ENCODE measurements at places on chromosomes 12 and 14.

DNA sequence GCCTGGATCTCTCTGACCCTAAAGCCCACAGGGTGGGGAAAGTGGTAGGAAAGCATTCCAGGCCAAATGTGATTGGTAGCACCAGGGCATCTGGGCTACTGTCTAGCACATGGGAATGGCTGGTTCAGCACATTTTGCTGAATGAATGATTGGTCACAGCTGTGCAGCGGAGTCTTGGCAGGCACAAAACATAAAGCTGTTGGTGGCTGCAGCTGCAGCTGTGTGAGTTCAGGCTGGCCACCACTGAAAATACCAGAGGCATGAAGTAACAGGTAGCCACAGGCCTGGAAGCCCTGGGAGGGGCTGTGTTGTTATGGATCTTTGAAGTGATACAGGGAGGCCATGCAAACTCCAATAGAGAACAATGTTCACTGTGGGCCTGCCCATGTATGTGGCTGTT lies 72.7 kb downstream of the MYRFL start:
- no peak for DNase-seq

- no peak for DNase-seq
Observed at GRCh38 chr14:104680806-104681688, 8.4 kb upstream of the INF2 start.

GRCh38 chr12:118430516-118430915 lies 54.2 kb downstream of the SUDS3 start:
- DNase-seq, result no peak

- no peak for DNase-seq
Observed at GRCh38 chr12:49905718-49906314, 2.1 kb upstream of the FAIM2 start.

DNA sequence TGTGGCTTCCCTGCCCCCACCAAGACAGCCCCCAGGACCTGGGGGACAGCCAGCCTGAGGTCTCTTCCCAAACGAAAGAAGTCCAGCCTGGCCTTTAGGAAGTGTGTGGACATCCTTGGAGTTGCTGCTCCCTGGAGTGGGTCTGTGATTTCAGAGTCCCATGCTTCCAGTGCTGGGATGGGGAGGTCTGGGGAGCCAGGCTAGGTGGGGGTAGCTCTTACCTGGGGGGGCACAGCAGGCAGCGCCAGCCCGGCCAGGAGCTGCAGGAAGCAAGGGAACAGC lies 509 bp downstream of the PGF start:
- DNase-seq, result no peak

DNA sequence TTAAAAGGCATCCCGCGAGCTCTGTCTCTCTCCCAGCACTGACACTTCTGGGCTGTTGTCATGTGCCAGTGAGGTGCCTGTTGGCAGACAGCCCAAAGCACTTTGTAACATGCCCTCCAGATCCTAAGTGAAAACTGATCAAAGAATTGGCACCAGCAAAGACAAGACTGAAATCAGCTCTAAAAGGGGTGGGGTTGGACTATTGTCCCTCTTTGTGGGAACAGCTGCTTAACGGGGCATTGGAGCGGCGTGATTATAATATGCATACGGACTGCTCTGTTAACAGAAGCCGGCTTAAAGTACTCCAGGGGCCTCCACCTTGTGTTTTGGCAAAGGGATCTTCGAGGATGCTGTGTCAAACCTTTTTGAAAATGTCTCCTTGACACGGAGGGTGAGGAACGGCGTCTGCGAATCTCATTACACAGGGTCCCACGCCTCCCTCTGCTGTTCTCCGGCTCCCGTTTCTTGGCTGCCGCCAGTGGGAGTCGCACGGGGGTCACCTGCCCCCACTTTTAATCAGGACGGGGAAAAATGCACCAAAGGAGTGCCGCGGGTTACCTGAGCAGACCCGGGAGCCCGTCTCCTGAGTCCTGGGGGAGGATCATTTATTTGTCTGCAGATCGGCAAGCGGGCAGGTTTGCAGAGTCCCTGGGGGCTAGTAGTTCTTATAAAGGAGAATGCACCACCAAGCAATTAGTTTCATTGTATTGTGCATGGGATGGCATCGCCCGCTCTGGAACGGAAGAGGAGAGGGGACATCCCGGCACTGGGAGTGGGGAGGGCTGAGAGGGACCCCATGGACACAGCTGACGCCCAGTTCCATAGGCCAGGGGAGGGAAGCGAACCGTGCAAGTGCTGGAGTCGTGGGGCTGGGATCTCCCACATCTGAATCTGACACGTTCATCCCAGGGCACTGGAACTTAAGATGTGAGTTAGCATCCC lies 44.3 kb downstream of the SPRING1 start:
- DNase-seq, result no peak

GRCh38 chr12:105084251-105085250 lies at the start of gene ALDH1L2:
Gene ALDH1L2 (minus strand): TSS chr12:105084458. CDS start chr12:105084436, 22 bp downstream.
- peak; percentile 32 for DNase-seq

GRCh38 chr12:95390932-95391331 lies 83.0 kb upstream of the METAP2 start:
- DNase-seq, result no peak

DNA sequence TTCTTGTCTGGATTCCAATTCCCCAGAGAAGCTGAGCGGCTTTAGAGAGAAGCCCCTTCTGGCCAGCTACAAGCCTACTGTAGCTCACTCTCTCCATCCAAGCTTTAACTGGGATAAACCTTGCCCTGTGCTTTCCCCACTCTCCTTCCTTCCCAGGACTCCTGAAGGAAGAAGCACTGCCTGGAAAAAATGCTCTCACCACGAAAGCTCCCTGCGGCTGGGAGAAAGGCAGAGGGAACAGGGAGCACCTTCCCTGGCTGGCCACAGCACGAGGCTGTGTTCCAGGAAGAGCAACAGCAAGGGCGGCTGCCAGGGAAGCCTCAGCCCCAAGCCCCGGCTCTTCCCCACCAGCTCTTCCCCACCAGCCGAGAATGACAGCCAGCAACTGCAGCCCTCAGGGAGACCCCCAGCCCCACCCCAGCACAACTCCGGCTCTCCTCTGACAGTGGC lies 40.8 kb upstream of the PNMA1 start:
- DNase-seq, result no peak

DNA sequence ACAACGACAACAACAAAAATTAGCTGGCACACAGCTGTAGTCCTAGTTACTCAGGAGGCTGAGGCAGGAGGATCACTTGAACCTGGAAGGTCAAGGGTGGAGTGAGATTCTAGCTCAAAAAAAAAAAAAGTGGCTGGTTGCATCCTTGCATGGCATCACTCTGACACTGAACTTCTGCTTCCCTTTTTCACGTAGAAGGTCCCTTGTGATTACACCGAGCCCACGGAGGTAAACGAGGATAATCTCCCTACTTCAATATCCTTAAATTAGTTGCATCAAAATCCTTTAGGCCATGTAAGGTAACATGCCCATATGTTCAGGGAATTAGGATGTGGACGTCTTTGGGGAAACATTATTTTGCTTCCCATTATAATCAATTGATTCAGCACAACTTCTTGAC lies 4.0 kb upstream of the PPP4R4 start:
- no peak for DNase-seq

DNA sequence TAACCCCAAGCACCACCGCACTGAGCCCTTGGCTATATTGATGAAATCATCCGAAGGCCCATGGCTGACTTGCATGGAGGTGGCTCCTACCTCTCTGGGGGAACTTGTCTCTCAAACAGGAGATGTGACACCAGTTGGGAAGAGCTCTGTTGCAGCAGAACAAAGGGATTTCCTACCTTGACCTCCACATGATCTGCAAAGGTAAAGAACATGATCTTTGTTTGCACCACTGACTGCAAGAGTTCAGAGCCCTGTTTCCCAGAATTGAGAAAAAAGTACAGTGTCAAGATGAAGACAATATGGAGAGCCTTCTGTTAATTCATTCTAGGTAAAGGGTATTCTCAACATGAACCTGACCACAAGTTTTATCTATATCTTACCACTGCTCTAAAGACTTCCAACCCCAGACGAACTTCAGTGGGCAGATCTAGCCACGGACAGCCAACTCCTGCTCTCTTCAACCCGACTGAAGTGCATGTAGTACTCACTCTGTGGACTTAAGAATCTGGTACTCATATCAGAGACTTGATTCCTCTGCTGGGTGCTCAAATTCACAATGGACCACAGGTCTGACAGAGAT lies 32.1 kb downstream of the ZFYVE26 start:
- no peak for DNase-seq

DNA sequence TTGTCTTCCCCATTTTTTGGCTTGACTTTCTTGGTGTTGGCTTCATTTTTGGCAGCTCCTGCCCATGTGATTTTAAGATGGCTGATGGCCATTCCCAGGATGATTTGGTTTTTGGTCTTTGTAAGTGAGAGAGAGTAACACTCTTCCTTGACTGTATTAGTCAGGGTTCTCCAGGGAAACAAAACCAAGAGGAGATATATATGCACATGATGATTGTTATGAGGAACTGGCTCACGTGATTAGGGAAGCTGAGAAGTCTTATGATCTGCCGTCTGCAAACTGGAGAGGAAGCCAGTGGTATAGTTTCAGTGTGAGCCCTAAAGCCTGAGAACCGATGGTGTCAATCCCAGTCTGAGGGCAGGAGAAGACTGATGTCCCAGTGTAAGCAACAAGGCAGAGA lies 146.6 kb downstream of the NRXN3 start:
- no peak for DNase-seq

DNA sequence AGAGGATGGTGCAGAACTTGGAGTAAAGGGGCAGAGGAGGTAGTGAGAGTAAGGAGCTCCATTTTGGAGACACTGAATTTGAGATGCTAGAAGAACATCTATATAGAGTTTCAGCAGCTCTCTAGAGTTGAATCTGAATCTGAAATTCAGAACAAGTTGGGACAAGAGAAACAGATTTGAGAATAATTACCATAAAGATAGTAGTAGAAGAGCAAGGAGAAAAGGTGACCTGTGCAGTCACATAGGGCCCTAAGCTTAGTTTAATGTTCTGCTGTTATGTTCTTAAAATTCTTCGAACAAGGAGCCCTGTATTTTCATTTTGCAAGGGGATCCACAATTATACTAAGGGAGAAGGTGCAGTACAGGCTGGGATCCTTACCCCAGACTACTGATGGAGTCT lies 7.4 kb downstream of the REM2 start:
- DNase-seq, result no peak

- no peak for DNase-seq
Observed at GRCh38 chr12:53068811-53069585, 10.2 kb downstream of the SPRYD3 start.

GRCh38 chr12:17015501-17015900 lies 409.5 kb upstream of the LMO3 start:
- no peak for DNase-seq

- DNase-seq, result no peak
Observed at GRCh38 chr12:108799401-108800243, 57.8 kb downstream of the SSH1 start.

GRCh38 chr14:101518611-101519473 lies 42.5 kb upstream of the DIO3 start:
- DNase-seq, result no peak

GRCh38 chr14:44565968-44566367 lies 58.9 kb upstream of the FSCB start:
- DNase-seq, result no peak
